ENCODE measurements at places on chromosomes 13 and 19. TPM values are rescaled to one million over a fixed set of nuclear protein-coding genes. Genes with fewer than 3 reads are reported as not detected.

DNA sequence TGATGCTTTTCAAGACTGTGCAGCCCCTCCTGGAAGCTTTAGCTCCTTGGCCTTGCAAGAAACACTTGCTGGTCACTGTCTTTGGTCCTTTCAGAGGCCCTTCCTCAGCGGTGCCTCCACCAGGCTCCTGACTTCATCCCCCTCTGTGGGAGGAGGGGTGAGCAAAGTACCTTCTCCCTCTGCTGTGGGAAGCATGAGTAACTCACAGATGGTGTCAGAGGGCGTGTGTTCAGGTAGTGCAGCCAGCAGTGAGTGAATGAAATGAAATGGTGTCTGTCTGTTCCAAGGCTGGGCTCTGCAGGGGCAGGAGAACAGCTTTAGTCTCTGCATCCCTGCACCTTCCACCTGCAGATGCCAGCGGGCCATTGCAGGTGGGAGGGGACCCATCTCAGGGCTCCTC is 102.9 kb downstream of the SHISA2 start:
- DNase-seq, result no peak

GRCh38 chr19:13011653-13012389 is 16.5 kb downstream of the NFIX start:
- no peak for DNase-seq

GRCh38 chr19:6238256-6238642 is 41.5 kb downstream of the MLLT1 start:
- DNase-seq, result no peak

GRCh38 chr13:111323549-111323948 is 3.1 kb downstream of the TEX29 start:
- DNase-seq, result peak; percentile 75

- no peak for DNase-seq
Measured at GRCh38 chr13:98173431-98174152, 3.5 kb downstream of the RNF113B start.

- no peak for DNase-seq
Measured at GRCh38 chr19:17772172-17772571, 20.9 kb downstream of the FCHO1 start.

The ZNF441 gene
- total RNA-seq, result 5.7 TPM

The COX6B2 gene
- total RNA-seq, result not detected

All from mesenteric fat pad (tissue), 1 donor.